ENCODE measurements at places on chromosomes 3 and 15.

DNA sequence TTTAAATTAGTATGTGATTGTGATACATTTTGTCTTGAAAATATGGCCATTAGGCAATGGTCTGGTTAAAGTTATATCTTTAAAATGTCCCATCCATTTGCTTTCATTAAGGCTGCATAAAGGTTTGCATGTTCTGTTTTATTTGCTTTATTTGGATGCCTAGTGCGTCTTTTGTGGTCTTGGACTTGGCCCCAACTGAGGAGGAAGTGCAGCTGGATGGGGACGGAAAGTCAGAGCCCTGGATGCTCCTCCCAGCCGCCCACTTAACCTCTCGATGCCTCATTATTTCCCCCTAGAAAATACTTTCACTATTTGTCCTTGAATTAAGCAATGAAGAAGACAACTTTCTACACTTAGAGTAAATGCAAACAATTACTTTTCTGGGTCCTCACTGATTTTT is 898.2 kb downstream of the MCTP2 start:
- DNase-seq: no peak

GRCh38 chr3:58051196-58051595 is 43.0 kb downstream of the FLNB start:
- DNase-seq: no peak

DNA sequence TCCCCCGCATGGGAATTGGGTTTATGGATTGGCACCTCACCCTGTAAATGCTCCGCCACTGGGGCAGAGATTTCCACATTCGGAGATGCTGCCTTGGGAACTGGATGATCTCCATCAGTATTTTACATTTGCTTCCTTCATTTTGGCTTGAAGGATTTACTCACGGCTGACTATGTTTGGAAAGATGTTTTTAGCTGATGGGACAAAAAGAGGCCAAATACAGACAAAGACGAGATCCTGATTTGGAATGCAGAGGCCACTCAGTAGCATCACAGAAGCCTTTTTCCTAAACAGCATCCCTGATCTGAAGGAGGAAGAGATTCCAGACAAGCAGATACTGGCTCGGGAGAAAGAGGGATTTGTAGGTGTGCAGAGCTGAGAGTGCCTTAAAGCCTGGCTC is 76.9 kb downstream of the MESD start:
- no peak for DNase-seq

DNA sequence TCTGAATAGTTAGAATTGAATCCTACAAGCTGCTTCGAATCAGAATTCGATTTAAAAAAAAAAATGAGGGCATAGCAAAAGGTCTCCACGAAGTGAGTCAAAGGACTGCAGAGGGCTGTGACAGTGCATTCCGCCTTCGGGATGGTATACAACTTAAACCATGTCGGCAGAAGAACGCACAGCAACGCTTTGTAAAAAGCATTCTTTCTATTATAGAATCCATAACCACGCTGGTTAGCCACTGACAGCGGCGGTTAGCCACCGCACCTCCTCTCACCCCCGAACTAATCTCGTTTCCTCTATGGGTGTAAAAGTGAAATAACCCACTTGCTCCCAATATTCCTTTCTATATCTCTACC is 664 bp upstream of the PIK3CA start:
- peak; percentile 51 for DNase-seq

DNA sequence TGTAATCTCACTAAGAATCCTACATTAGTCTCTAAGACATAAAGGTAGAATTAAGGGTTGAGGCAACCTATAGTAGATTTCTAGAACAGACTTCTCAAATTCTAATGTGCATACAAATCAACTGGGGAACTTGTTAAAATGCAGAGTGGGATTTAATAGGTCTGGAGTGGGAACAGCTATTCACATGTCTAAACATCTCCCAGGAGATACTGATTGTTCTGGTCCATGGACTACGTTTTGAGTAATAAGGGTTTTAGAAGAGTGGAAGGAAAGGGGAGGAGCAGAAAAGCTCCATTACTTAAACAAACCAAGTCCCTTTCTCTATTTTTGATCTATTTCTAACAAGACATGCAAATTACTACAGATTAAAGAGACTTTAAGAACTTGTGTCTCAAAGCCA is 524.8 kb downstream of the TUSC7 start:
- DNase-seq: no peak

- no peak for DNase-seq
These were observed 60.8 kb upstream of the ARHGEF26 start for GRCh38 chr3:154060238-154061000.

GRCh38 chr3:67655364-67656121 is 1.1 kb upstream of the SUCLG2 start:
- peak; percentile 65 for DNase-seq

- DNase-seq: no peak
These were observed 281.4 kb upstream of the SLCO3A1 start for GRCh38 chr15:91572110-91572509.

DNA sequence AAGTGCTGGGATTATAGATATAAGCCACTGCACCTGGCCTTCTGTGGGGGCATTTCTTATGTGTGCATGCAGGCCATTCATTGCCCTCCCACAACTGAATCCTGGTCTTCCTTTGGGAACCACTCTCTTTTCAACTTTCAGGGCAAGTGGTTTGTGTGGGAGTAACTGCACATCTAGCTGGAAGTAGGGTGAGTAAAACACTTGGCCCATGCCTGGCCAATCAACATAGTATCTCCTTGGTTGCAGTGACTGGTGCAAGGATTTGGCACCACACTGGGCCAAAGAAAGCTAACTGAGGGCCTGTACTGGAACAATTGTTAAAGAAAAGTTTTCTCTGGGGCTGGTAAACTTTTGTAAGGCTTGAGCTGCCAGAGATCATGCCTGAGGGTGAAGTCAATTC is 189.2 kb upstream of the FEZF2 start:
- DNase-seq: no peak

DNA sequence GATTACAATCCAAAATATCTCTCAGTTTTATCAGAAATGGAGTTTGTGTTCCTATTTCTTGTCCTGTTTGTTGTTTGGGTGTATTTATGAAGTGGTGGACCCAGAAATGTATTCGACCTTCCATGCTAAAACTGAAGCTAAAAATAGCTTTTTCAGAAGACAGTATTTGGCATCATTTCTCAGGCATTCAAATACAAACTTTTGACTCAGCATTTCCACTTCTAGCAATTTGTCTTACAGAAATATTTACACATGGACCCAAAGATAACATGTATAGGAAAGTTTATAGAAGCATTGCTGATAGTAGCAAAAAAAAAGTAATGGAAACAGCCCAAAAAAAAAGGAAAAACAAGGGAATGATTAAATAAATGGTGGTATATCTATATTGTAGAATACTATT is 156.3 kb downstream of the HCN4 start:
- DNase-seq: no peak

DNA sequence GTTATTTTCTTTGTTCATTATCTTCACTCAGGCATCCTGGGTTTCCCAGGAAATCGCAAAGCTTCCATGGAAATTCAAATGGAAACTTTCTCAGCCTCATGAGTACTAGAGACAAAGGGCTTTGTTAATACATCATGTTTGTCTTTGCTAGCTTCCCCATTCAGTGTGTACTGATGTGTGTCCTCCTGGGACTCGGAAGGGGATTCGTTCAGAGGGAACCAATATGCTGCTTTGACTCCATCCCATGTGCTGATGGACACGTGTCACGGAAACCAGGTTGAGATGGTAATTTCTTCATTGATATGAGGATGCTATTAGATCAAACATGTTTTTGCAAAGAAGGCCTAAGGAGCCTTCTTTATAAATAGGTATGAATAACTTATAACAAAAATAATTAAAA is 87.0 kb upstream of the KCNAB1 start:
- DNase-seq: no peak

DNA sequence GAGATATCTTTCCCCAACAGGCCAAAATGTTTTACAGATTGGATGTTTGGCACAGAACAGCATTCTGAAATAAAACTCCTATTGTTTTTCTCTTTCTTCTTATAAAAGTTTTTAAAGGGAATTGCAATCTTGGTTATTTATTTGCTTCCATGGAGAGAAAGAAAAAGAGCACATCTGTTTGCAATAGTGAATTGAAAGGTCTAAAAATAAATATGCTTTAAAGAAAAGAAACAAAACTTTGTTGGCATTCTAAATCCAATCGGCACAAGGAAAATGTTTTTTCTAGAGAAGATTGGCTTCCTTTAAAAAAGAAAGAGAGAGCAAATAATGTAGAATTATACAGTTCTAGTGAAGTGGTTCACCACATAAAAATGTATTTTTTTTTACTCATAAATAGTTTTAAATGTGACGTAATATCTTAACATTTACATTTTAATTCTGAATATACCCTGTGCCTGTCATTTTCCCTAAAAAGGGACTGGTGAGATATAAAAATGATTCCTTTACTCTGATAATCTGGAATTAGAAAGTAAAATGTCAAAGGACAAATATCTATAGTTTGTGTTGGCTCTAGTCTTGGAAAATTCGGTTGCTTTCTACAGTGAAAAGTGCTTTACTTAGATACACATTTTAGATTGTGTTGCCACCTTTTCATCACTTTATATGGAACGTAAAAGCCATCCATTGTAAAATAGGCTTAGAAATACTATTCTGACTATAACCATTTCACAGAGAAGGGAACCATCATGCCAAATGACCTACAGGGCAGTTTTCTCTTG is 257.4 kb upstream of the CBLB start:
- DNase-seq: no peak

GRCh38 chr15:62606376-62607113 is 436.0 kb upstream of the TPM1 start:
- DNase-seq: no peak

- no peak for DNase-seq
These were observed 78.4 kb upstream of the PRR23E start for GRCh38 chr3:127114337-127115070.

DNA sequence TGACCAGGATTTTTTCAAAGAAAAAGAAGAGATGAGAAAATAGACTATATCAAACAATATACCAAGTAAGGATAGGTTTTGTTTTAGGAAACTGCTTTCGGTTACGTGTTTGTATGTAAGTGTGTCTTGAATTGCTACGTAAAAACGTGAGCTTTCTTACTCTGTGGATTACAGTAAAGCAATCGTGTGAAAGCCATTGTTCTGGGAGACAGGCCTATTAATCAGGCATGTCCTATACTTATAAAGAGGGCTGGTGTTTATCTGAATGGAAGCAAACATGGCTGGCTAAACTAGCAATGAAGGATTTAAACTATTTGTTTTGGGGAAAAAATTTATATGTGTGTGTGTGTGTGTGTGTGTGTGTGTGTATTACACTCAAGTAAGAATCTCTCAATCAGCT is 2.6 kb downstream of the EHHADH start:
- no peak for DNase-seq

DNA sequence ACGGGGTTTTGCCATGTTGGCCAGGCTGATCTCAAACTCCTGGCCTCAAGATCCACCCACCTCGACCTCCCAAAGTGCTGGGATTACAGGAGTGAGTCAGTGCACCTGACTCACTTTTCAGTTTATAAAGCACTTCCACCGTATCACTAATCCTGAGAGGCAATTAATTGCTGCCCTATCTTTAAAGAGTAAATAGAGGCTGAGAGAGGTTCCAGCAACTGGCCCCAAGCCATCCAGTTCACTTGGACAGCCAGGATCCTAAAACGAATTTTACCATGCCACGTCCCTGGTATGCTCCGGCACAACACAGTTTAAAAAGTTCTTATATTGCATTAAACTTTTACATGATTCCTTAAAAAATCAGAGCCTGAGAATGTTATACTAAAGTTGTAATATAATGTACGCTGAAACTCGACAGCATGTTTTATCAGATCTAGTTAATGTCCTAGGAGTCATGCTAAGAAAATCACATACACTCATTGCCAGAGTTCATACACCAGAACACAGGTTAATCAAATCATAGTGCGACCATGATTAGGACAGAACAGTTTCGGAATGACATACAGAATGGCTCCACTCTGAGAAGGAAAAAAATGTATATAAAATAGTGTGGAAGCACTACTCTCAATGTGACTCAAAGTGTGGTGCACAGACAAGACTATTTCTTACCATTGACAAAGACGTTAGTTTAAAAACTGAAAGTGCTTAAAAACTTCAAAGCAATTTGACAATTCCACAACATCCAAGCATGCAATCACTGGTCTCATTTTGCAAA is 125.4 kb downstream of the ULK4 start:
- DNase-seq: no peak
